Tongue (tissue), 3 donors: ENCODE measurements at places on chromosomes 1 and 21.
A peak's percentile ranks its signal among the peaks of the same experiment; 100 is the strongest.

GRCh38 chr1:70247768-70248167 lies 26.6 kb downstream of the SRSF11 start:
- DNase-seq = no peak

GRCh38 chr1:164858096-164858632 lies 299.2 kb downstream of the PBX1 start:
- DNase-seq = peak; percentile 5

DNA sequence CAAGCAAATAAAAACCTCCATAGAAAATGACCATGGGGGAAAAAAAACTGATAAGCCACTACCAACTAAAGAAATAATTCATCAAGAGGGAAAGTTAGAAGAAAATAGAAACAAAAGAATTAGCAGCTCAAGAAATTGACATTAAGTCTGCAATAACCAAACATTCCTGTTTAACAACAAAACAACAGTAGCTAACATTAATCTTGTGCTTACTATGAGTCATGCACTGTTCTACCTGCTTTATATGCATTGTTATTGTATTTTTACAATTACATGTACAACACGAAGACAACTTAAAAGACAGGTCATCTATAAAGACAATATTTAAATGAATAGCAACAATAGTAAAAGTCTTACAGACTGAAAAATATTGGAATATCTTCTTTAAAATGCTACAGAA lies 34.4 kb upstream of the LRRC7 start:
- no peak for DNase-seq

DNA sequence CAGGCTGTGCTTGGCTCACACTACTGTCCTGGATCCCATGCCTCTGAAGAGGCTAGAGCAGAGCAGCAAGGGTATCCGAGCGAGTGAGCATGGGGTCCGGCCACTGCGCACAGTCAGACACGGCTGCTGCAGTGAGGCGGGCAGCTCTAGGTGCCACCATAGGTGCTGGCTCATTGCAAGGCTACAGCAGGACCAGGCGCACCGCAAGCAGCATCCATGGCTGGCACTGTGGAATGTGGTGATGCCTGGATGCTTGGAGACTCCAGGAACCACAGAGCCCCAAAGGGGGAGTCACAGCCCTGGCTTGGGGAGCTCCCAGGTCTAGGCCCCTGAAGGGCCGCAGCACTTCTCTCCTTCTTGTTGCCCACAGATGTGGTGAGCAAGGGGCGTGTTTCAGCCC lies 47.2 kb downstream of the ATP6V1G3 start:
- DNase-seq = no peak

DNA sequence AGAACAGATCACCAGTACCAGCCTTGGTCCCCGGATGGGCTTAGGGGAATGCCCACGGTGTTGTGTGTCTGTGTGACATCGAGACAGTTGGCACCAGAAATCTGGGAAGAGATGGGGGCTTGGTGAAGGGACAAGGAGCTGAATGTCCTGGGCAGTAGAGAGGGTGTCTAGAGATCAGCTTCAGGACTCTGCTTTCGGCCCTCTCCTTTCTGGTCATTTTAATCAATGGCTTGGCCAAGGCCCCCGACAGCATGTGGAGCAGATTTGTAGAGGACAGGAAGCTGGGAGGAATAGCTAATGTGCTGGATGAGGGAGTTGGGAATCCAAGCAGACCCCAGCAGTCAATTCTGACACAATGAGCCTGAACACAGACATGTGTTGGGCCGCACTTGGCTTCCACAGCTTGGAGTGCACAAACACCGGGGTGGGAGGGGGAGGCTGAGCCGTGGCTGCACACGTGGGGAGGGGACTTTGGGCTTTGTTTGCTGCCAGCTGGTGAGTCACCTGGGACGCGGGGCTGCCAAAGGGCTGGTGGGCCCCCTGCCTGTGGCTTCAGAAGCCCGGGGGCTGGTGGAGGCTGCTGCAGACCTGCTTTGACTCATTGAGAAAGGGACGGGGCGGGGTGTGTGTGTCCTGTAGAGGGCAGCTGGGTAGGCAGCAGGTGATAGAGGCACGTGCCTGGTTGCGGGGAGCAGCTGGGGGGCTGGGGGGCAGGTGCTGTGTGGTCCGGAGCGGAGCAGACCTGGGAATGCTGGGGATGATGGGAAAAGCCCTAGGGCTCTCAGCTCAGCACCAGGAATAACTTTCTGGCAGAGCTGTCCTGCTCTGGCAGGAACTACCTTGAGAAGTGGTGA lies 20.9 kb downstream of the SLC1A7 start:
- peak; percentile 94 for DNase-seq

DNA sequence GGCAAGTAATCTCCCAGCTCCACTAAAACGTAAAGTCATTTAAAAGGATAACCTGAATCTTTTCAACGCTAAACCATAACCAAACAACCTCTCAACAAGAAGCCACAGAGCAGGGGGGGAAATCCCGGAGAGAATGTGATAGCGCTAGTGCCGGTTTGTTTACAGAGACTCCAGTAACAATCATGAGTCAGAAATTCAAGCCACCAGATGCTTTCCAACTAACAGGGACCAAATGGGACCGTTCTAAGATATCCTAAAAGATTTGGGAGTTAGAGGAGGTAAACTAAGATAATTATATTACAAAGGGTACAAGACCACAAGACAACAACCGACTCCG lies 825 bp downstream of the DCAF8 start:
- peak; percentile 79 for DNase-seq

DNA sequence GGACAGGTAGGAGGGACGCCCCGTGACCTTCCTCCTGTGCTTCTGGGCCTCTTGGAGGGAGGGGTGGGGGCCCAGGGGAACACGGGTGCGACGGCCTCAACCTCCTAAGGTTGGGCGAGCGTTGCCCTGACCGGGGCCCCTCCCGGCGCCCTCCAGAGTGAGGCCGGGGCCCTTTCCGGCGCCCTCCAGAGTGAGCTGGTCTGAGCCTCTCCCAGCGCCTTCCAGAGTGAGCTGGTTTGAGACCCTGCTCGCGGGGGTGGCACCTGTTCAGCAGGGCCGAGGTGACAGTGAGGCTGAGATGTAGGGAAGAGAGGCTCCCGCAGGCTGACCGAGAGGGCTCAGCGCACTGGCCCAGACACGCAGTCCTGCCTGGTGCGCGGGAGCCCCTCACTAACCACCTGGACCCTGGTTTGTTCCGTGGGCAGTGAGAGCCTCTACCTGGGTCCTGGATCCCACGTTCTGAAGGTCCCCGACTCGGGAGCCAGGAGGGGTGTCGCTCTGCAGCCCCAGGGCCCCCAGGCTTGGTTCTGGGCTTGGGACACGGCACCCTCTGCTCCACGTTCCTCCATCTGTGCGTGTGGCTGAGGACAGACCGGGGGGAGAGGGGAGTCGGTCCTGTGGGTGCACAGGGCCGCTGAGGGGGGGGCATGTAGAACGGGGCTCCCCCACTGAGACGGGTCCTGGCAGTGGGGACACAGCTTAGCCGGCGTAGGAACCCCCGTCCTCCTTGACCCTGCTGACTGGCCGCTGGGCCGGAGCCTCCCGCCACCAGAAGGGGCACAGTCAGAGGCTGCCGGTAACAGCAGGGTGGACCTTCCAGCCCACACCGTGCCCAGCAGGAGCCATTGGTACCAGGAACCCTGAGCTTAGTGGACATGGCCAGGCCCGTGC lies 1.4 kb downstream of the COL6A1 start:
- no peak for DNase-seq
